Erythroblast (primary cell): ENCODE measurements at places on chromosomes 2 and 18.

DNA sequence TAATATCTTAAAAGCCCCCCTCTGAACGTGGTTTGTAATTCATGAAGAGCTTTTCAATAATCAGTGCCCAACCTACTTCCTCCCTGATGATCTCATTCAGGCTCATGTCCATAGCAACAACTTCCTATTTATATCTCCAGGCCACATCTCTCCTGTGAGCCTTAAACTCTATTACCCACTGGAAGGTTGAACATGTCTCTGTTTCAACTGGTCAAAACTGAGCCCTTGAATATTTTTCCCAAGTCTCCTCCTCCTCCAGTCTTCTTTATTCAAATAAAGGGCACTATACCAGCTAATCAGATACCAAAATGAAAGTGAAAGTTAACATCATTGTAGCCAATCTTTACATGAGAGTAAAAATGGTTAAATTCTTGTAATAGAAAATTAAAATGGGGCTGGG, 63.7 kb upstream of the ITGA4 start:
- DNase-seq, result peak; percentile 55

DNA sequence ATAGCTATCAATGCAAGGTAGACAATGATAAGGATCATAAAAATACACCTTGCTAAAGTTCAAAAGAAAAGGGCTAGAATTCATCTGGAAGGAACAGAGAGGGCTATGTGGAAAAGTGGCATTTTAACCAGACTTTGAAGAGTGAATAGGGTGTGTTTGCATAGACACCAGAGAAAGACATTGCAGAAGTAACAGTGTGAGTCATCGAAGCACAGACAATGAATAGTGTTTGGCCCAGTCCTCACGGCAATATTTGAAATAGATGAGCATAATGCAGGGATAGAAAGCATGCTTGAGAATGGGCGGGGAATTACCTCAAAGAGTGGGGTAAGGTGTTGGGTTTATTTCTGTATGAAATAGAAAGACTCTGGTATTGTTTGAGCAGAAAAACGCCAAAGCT, 24.2 kb downstream of the MYT1L start:
- DNase-seq, result no peak

DNA sequence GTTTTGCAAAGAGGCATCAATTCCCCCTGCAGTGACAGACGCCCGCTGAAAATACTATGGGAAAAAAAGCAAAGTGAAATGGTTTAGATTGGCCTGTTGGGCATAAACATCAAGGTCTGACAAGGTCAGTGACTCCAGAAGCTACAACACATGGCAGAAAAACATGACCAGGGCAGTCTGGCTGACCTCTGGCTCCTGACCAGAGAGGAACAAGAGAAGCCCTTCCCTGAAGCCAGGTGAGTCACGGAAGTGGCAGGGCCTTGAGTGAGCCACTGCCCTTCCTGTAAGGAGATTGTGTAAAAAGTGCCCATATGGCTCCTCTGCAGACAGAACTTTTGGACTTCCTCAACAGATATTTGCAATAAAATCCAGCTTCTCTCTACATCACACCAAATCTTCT, 72.0 kb downstream of the DNER start:
- DNase-seq, result no peak

GRCh38 chr2:288758-289361, 969 bp upstream of the ALKAL2 start:
- no peak for DNase-seq

GRCh38 chr18:12406371-12407111, 1.2 kb upstream of the PRELID3A start:
- peak; percentile 41 for DNase-seq

GRCh38 chr18:45222180-45222579, 393.1 kb upstream of the SLC14A2 start:
- DNase-seq, result no peak

DNA sequence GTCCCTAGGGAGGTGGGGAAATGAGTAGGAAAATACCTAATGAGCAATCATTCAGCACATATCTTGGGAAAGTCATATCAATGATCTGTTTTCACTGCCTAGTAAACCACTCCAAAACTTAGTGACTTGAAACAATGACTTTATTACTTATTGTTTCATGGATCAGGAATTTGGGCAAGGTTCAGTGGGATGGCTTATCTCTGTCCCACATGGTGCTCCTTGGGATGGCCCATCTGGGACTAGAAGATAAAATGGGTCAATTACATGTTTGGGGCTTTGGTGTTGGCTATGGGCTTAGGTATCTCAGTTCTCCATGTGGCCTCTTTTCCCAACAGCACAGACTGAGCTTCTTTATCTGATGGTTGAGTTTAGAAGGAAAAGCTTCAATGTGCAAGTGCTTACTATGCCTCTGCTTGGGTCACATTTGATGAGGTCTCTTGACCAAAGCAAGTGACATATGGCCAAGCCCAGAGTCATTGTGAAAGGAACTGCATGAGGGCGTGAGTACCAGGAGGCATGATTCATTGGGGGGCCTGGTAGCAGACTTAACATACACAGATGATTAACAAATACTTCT, 218.1 kb upstream of the TNP1 start:
- DNase-seq, result peak; percentile 33

DNA sequence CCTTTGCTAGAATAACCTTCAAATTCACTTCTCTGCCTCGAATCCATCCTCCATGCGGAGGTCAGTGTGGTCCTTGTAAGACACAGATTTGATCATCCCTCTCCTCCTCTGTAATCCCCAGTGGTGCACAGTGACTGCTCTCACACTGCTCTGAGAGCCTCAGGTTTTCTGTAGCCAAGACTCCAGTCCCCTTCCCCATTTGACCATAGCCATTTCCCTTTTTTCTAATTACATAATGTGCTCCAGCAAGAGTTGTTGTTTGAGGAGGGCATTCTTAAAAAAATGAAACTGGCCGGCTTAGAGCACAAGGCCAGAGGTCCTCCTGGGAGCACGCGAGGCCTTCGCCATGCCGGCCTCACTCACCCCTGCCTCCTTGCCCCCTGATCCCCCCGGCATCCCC, 34.7 kb upstream of the LPIN1 start:
- DNase-seq, result no peak

GRCh38 chr2:101187131-101187530, 35.9 kb upstream of the TBC1D8 start:
- no peak for DNase-seq

GRCh38 chr2:101486994-101487393, 12.1 kb upstream of the RFX8 start:
- no peak for DNase-seq

DNA sequence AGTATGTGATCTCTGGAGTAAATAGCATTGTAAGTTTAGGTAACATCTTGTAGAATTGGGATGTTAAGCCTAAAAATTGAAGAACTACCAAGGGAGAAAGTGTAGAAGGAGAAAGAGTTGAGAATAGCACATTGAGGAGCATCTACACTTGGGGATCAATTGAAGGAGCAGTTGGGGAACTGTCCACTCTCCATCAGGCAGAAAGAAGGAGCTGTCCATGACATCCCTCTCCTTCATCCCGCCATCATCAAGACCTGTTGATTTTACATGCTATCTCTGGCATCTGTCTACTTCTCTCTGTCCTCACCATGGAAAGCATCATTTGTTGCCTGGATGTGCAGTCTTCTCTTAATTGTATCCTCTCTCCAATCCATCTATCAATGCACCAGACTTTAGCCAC, 87.8 kb downstream of the CCDC141 start:
- DNase-seq, result no peak

GRCh38 chr2:217742276-217742675, 260.5 kb downstream of the TNS1 start:
- DNase-seq, result no peak

- no peak for DNase-seq
Measured at GRCh38 chr2:100835006-100835659, 15.2 kb downstream of the NPAS2 start.

GRCh38 chr2:102130647-102130991, 11.9 kb upstream of the IL1R1 start:
- no peak for DNase-seq

DNA sequence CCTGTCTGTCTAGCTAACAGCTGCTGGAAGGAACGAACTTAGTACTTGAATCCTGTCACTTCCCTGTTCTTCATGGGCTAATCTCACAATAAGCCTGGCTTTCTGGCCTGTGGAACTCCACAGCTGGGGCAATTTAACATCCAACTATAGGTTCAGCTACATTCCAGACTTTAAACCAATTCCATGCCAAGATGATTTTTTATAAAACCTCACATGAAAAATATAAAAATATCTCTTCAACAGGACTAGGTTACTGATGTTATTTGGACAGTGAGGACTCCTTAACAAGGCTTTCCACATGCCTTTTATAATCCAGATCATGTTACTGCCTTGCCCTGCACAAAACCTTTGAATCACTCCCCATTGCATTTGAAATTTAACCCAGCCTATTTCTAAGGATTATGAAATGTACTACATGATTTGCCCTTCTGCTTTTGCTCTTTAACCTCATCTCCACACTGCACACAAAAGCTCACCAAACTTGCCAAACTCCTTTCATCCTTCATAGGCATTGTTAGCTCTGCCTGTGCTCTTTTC, 863.2 kb upstream of the CHAC2 start:
- no peak for DNase-seq

- no peak for DNase-seq
Measured at GRCh38 chr2:23680951-23681350, 246.0 kb downstream of the ATAD2B start.

GRCh38 chr2:151823651-151824050, 4.6 kb downstream of the ARL5A start:
- no peak for DNase-seq

- DNase-seq, result no peak
Measured at GRCh38 chr2:65491381-65491905, 59.0 kb upstream of the SPRED2 start.

GRCh38 chr2:177629357-177630024, 236.9 kb downstream of the AGPS start:
- no peak for DNase-seq

- DNase-seq, result no peak
Measured at GRCh38 chr18:8004792-8005191, 437.7 kb downstream of the PTPRM start.

DNA sequence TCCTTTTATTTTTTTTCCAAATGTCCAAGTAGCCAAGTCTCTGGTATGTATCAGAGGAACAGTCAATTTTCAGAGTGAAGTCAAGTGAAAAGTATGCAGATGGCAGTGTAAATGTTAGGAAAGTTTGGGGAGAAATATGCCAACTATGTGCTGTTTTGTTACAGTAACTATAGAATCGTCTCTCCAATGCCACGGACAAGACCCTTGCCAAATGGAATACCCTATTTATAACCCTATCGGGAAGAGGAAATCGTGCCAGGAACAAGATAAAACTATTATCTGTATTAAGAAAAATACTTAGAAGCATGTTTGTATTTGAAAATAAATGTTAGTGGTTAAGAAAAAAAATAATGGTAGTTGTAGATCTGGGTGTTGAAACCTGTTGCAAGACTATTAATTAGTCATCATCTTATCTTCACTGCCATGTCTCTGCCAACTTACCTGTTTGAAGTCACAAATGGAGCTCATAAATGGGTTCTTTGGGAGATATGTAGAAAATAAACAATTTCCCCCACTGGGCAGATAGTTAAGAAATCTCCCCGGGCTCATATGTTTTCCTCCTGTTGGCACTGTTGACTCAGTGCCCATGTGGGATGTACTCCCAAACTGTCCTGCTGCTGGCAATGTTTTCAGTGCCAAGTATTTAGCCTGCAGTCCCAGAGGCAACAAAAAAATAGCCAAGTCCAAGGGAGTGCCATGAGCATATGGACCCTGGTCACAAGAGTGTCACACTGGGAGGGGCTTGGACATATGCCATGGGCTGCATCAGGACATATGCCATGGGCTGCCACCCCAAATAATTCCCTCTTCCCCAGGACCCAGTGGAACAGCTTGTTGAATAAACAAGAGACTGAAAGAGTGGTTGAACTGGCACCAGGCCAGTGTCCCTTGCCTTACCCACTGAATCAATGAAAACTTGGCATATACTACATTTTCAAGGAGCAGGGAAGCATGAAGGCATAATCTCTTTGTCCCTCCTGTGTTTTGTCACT, 366.9 kb downstream of the OSR1 start:
- DNase-seq, result no peak

GRCh38 chr2:31383471-31384153, 30.9 kb downstream of the XDH start:
- DNase-seq, result no peak

DNA sequence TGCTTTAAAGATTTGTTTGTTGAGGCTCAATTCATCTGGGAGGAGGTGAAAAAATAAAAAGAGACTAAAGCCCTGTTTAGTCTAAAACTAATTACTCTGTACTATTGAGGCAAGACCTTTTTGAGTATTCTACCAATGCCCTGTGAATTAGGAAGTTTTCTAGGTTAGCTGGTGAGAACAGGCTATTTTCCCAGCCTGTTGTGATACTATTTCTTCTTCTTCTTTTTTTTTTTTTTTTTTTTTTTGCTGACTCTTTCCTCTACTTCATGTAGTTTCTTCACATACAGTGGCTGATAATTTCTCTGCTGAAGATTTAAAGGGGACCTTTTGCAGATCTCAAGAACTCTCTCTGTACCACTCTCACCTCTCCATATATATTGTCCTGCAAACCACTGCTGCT, 8.8 kb upstream of the TMEM87B start:
- DNase-seq, result no peak

GRCh38 chr2:240467659-240468302, 32.3 kb downstream of the GPC1 start:
- DNase-seq, result no peak

DNA sequence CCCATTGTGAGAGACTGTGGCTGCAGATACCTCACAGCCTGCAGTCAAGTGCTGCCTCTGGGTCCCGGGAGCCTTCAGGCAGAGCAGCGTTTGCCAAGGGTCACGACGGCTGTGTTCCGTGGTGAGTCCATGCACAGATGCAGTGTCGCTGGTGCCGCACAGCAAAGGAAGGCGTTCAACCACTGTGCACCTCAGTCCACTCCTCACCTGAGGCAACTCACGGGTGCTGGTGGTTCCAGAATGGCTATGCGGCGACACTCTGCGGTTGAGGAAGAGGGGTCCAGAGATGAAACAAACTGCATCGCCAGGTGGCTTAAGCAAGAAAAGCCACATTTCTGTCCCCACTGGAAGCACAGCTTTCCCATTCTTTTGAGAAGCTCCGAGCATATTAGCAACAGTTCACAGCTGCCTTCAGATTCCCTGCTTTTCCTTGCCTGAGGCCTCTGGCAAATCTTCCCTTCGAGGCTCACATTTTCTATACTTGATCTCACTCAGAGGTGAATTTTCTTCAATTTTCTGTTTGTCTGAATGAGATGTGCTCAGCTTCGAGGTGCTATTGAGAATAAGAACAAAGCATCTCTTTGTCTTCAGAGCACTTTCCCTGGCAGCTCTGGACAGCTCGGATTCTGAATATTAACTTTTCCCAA, 208.8 kb upstream of the TWIST2 start:
- DNase-seq, result no peak

GRCh38 chr2:222566229-222566628, 89.7 kb downstream of the FARSB start:
- no peak for DNase-seq

DNA sequence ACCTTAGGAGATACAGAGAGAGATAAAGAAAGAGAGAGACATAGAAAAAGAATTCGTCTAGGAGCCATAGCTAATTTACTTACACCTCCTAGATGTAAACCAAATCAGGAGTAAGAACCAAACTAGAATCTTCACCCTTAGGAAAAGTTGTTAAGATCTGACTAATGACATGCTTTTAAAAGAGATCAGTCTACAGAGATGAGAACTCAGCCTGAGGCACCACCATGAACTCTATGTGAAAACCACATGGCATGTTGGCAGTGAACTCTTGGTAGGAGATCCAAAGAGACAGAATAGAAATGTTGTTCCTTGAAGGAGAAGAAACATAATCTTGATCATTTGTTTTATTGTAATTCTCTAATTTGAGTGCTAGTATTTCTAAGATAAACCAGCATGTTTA, 585.4 kb upstream of the ID2 start:
- DNase-seq, result no peak
